Pancreas (tissue), 10 donors: ENCODE measurements at places on chromosomes 7 and 10.

DNA sequence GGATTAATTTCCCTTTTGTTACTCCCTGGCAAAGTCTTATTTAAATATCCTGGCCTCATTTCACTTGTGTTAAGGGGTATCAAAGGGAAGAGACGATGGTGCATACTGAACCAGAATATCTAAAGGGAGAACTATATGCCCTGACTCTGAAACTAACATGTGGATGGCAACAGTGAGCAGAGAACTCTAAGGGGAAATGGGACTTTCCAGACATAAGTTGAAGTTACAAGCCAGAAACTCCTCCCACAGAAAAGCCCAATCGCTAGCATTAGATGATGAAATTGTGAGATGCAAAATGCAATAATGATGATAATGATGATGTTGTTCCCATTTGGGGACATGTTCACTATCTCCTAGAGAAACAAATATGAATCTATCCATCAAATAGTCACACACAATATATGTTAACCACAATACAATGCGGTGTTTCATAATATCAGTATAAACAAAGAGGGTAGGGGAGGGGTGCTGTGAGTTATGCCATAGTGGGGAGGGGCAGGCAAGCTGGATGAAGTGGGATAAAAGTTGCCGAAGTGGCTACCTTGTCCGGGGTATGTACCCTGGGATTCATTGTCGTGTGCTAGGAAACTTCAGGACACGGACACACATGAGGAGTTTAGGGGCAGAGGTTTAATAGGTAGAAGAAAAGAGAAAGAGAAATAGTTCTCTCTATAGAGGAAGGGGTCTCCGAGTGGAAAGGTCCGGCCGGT lies 37.1 kb downstream of the TMEM229A start:
- DNase-seq = no peak
- no peaks in the 10 kb centered on the region for H3K36me3 ChIP-seq
- no peak overlapping the region for H3K27ac ChIP-seq
- H3K4me3 ChIP-seq = no peak overlapping the region
- H3K27me3 ChIP-seq = no peaks in the 10 kb centered on the region

GRCh38 chr7:4151926-4152549 lies 530.1 kb upstream of the FOXK1 start:
- peak overlapping the region; percentile 51 for H3K27ac ChIP-seq
- H3K4me1 ChIP-seq = no peaks in the 10 kb centered on the region
- no peaks in the 10 kb centered on the region for H3K27me3 ChIP-seq
- DNase-seq = no peak
- no peaks in the 10 kb centered on the region for H3K36me3 ChIP-seq

DNA sequence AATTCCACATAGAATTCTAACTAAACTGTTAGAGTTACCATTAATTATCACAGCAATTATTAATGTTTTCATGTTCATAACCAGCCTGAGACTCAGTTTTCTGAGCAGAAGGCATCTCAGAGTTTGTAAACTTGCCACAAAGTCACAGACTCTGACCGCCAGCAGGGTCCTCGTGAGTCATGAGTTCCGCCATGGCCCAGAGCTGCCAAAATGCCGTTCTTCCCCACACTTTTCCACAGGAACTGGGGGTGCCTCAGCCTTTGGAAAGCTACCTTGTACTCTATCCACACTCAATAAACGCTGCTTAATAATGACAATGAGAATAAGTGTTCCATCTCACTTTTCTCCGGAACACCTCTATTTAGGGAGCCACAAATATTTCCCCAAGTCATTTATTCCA lies 22.1 kb upstream of the INHBA start:
- no peak overlapping the region for H3K4me3 ChIP-seq
- no peak overlapping the region for H3K27ac ChIP-seq
- no peak for DNase-seq
- H3K27me3 ChIP-seq = no peaks in the 10 kb centered on the region

- no peaks in the 10 kb centered on the region for H3K27me3 ChIP-seq
- no peak for DNase-seq
- no peaks in the 10 kb centered on the region for H3K36me3 ChIP-seq
- H3K27ac ChIP-seq = no peak overlapping the region
- H3K4me3 ChIP-seq = no peak overlapping the region
- H3K4me1 ChIP-seq = peaks cover 11% of the 10 kb centered on the region
These were observed 322.6 kb upstream of the KIAA1217 start for GRCh38 chr10:23886355-23886754.

DNA sequence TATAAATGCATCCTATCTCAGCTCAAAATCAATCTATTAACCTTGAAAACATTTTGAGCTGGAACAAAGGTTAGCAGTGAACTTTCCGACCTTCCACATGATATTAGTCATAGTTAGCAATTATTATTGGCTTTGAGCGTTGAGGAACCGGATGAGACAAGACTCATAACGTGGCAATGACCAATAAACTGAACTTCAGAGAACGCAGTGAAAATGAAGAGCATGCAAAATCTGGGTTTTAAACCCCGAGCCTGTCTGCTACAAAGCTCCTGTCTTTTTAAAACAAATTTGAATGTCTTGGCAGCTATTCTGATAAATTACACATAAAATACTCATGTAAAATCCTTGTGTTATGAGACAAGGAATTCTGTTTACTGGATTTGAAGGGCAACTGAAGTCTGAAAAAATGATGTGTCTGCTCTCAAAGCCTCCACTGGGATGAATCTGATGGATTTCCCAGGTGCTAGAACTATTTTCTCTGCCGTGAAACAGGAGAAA lies 74.7 kb upstream of the ITGB1 start:
- no peaks in the 10 kb centered on the region for H3K4me1 ChIP-seq
- no peaks in the 10 kb centered on the region for H3K27me3 ChIP-seq
- no peak overlapping the region for H3K27ac ChIP-seq
- H3K4me3 ChIP-seq = no peak overlapping the region
- H3K36me3 ChIP-seq = no peaks in the 10 kb centered on the region

GRCh38 chr10:126351021-126351420 lies 37.3 kb downstream of the ADAM12 start:
- no peak for DNase-seq
- H3K36me3 ChIP-seq = no peaks in the 10 kb centered on the region
- no peaks in the 10 kb centered on the region for H3K27me3 ChIP-seq
- H3K4me1 ChIP-seq = no peaks in the 10 kb centered on the region

DNA sequence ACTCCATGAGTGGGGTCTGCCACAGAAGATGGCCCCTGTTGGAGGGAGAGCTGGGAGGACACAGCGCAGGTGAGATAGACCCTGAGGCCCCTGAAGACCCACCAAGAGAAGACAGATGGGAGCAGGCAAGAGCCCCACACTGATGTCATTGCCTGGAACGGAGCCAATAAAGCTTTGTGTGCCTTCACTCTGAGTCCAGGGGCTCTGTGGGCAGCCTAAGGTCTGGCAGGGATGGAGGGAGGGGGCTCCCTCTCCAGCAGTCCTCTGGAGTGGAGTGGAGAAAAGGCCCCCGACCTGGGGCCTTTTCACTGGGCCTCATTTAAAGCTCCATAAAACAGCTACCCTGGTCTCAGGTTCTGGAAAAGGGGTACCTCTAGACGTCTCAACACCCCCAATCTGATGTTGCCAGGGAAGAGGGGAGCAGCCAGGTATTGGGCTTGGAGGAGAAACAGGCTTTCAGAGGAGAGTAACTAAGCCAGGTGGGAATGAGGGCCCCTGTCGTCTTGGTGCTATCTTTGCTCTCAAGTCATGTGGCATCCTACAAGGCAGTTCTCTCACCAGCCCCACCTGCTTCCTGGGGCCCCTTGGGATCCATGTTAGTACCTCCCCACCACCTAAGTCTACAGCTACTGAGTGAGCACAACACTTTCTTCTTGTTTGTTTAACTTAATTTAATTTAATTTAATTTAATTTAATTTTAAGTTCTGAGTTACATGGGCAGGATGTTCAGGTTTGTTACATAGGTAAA lies 1.4 kb downstream of the C10orf62 start:
- H3K4me3 ChIP-seq = no peak overlapping the region
- no peak overlapping the region for H3K27ac ChIP-seq
- DNase-seq = no peak

DNA sequence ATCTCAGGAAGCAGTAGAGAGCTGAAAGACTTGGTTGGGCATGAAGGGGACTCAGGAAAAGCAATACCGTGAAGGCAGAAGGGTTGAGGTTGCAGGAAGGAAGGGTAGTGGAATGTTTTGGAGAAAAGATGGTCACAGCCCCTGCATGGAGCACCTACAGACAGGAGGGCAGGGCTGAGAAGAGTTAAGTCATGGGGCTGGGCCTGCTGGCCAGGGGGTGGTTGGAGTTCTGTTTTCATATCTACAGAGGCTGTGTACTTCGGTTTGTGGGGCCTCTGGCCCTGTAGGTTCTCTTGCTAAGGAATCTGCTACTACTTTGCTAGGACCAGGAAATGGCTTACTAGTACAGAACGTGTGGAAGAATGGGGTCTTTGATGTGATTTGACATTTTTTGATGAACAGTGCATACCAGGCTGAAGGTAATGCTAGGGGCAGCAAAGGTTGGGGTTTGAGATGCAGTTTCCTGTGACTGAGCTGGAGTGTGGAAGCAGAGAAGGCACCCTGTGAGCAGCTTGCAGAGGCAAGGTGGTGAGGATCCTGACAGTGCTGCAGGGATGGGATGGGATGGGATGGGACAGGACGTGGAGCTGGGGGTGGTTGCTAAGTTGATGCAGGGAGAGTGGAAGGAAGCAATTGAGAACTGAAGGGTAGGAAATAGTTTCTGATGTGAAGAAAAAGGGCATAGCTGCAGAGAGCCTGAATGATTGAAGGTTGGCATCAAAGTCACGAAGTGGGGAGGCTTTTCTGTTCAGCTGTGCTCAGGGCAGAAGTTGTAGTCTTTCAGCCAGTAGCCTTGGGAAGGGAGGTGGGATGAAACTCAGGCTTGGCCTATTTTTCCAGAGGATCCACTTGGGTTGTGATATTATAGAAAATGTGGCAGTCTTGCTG lies 7.8 kb downstream of the RPS24 start:
- no peak for DNase-seq
- no peak overlapping the region for H3K4me3 ChIP-seq

DNA sequence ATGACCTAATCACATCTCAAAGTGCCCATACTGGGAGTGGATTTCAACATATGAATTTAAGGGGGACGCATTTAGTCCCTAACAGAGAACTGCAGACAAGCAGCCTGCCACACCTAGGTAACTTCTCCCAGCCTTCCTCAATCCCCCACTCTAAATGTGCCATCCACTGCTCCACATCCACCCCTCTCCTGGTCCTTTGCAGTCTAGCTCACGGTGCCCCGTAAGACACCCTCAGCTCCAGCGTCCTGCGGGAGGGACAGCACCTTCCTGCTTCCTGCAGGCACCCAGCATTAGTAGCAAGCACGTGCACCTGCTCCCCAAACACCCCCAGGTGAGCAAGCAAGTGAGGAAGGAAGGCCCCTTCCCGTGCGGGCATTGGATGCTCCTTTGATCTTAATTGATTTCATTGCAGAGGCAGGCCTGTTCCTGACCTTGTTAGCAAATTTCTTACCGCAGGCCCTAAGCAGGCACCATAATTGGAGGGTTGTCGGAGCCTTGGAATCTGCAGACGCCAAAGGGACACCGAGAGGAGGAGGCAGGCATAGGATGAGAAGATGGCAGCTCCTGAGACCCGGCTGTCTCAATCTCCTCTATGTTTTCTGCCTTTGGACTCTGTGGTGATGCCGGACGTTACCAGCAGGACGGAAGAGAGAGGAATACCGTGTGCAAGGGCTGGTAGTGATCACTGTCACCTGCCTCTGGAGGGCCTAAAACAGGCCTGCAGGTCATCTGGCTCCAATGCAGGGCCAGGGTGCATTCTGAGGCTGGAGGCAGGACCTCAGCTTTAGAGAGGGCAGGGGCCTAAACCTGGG lies 75.8 kb upstream of the CHST15 start:
- no peak overlapping the region for H3K4me3 ChIP-seq
- no peaks in the 10 kb centered on the region for H3K4me1 ChIP-seq
- no peaks in the 10 kb centered on the region for H3K27me3 ChIP-seq

DNA sequence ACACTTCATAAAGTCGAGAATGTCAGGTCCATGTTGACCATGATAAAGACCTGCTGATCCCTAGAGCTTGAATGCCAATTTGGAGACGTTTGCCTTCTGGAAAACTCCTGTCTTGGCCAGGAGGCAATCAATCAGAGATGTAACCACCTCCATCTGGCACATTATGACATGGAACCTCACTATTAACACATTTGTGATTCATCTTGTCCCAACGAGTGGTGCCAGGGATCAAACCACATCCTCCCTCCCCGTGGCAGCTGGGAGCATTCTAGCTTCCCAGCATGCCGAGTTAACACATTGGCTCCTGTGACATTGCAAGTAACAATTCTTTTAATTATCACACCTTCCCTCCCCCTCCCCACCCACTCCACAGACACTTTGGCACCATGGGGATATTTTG lies 84.0 kb upstream of the PPP1R17 start:
- no peaks in the 10 kb centered on the region for H3K27me3 ChIP-seq
- no peak overlapping the region for H3K27ac ChIP-seq
- no peak overlapping the region for H3K4me3 ChIP-seq
- H3K36me3 ChIP-seq = no peaks in the 10 kb centered on the region
- no peaks in the 10 kb centered on the region for H3K4me1 ChIP-seq

DNA sequence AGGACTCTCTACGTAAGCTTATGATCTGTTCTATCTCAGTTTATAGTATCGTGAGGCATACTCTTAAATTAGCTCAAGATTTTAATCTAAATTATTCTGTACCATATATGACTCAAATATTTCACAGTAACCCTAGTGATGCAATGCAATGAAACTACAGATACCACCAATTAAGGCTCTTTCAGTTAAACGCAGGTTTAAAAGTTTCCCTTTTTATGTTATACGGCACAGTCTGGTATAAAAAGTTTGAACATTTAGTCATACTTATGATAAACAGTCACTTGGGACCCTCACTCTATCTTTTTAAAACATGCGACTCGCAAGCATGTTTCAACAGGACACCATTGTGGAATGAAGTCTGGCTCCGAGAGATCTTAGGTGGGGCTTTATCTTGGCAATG lies 107.2 kb downstream of the CDK6 start:
- DNase-seq = no peak
- H3K27me3 ChIP-seq = no peaks in the 10 kb centered on the region
- peaks cover 1% of the 10 kb centered on the region for H3K36me3 ChIP-seq
- H3K27ac ChIP-seq = no peak overlapping the region

DNA sequence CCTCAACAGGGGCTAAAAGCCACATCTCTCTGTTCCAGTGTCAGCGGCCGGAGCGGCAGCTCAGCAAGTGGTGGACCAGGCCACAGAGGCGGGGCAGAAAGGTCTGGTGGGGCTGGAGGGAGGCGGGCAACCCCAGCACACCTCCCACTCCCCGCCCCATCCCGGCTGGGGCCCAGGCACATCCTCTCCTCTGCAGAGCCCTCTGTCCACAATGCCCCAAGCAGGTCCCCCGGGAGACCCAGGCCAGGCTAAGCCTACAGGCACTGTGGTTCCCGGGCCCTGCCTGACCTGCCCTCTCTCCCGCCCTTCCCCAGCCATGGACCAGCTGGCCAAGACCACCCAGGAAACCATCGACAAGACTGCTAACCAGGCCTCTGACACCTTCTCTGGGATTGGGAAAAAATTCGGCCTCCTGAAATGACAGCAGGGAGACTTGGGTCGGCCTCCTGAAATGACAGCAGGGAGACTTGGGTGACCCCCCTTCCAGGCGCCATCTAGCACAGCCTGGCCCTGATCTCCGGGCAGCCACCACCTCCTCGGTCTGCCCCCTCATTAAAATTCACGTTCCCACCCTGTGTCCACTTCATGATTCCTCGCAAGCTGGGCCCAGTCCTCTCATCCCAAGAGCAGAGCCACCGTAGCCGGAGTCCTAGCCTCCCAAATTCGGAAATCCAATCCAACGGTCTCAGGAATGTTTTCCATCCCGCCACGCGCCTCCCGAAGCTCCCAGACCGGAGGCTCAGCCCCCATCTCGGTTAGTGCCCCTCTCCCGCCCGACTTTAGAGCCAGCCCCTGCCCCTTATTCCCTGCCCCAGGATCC lies 2.1 kb downstream of the ADIRF start:
- H3K27me3 ChIP-seq = no peaks in the 10 kb centered on the region
- peak overlapping the region; percentile 66 for H3K4me3 ChIP-seq
- H3K27ac ChIP-seq = peak overlapping the region; percentile 89
- peaks cover 9% of the 10 kb centered on the region for H3K4me1 ChIP-seq
